DMS79 treated with DMSO at 0.1 percent for 48 hours (cell line): ENCODE measurements at places on chromosomes 4 and X.

GRCh38 chr4:100889401-100889800 is 371.6 kb upstream of the EMCN start:
- no peak for DNase-seq

DNA sequence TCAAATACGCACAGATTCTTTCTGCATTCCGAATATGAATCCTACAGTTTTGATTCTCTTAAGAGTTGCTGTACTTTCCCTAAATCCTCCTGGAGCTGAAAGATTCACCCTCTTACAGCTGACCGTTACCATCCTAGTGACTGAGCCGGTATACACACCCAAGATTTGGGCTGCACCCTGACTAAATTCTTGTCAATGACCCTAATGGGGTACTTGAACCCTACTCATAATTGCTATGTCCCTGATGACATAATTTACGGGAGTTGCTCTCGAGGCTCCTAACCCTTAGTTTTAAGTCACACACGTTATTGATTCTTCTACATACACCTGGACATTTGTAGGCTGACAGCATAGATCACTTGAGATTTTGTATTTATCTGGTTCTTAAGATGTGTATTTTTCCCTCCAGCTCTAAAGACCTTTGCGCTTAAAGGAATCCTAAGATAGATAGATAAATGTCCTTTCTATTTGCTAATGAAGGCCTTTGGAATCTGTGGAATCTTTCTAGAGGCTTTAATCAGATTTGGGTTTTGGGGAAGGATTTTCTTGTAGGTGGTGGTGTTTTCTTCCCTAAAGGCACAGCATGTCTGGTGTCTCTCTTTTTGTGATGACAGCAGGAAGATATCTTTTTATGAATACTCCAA is 37.8 kb downstream of the CLDN34 start:
- no peak for DNase-seq

DNA sequence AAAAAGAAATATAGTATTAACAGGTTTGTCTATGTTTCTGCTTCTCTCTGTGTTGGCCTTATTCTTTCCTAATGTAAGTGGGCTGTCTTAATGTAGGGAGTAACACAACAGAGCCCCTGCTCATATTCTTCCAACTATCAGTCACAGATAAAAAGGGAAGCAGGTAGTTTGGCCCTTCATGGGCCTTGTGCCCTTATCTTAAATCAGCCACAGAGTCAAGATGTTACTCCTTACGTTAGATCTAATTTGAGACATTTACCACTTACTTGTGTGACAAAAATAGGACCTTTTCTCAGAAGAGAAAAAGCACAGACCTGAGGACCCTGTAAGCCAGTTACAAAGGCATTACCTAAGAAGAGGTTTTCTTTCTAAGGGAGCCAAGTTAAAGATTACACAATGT is 589.0 kb downstream of the GRXCR1 start:
- DNase-seq, result no peak

DNA sequence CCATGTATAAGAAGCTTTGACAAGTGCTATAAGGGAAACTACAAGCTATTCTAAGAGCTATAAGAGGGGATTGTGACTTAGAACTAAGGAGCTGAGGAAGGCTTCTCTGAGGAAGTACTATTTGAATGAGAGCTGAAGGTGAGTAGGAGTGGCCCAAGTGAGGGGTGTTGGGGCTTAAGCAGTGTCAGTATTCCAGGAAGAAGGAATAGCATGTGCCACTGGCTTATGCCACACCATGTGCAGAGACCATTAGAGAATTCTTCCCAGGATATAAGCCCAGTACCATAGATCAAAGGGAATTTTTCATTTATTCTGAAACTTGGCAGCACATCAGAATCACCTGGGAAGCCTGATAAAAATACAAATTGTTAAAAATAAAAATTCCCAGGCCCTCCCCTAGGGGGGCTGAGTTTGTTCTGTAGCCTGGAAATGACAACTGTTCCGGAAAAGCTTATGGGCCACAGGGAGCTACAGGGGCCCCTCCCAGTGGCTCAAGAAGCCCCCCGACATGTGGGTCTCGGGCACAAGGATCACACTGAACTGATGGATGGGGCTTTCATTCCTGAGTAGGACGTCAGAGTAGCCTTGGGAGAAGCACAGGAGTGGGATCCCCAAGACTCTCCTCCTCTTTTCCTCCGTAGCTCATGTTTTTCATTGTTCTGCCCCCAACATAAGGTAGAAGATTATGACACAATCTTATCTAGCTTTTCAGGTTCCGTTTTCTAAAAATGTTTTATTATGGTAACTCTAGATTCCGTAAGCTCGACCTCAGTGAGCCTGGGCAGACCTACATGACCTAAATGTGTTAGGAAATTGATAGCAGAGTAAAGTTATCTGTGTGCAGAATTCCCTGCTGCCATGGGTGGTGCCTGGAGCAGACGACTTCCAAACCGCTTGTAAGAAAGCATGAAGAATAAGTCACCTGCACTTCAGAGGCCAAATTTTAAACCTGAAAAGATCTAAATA is 119.3 kb downstream of the AFF1 start:
- DNase-seq, result no peak

GRCh38 chrX:34918856-34919255 is 23.7 kb upstream of the FAM47B start:
- DNase-seq, result no peak

- no peak for DNase-seq
These were observed 69.4 kb upstream of the GUCY1A1 start for GRCh38 chr4:155597281-155597680.

- DNase-seq, result no peak
These were observed 10.4 kb downstream of the RAB9A start for GRCh38 chrX:13699183-13699826.

DNA sequence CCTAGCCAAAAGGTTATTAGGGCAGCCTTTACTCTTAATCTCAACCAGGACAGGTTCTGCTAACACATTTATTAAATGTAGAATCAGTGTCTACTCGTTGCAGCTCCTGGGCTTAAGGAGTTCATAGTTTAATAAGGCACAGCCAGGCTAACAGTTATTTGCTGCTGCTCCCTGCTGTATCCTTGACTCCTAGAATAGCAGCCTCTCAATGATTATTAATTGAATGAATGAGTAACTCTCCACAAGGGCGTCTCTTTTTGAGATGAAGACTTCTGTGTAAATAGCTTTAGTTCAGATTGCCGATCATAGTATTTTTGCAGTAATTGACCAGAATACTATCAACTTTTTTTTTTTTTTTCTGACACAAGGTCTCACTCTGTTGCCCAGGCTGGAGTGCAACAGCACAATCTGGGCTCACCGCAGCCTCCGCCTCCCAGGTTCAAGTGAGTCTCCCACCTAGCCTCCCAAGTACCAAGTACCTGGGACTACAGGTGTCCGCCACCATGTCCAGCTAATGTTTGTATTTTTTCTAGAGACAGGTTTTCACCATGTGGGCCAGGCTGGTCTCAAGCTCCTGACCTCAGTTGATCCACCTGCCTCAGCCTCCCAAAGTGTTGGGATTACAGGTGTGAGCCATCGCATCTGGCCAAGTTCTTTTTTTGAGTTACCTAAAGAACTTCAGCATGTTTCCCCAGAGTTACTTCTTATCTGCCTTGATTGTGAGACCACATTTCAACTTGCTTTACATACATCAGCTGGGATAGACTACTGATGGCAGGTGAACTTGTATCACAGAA is 2.9 kb downstream of the UGDH start:
- DNase-seq, result no peak

DNA sequence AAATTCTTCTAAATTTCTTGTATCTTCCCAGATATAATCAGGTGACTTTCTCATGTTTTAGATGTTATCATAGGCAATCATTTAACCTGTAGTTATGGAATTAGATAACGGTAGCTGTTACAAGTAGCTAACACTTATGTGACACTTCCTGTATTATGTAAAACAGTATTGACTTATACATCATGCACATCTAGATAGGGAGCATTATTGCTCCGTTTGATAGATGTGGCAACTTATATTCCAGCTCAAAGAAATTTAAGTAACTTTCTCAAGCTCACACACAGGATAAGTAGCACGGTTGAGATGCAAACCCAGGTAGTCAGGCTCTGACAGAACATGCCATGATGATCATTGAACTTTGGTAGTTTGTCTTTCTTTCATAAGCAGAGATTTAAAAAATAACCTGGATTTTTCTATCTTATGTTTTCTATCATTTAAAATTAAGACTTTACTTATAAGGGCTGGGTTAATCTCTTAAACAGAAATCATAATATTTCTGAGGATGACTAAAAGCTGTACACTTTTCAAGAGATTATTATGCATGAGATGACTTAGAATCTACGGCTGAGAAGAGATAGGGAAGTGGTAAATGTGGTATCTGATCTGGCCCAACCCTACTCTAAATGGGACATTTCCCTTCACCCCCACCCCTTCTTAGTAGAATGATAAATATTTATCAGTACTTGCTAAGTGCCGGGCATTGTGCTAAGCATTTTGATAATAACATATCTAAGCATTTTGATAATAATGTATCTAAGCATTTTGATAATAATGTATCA is 69.1 kb upstream of the HPGD start:
- DNase-seq, result no peak

DNA sequence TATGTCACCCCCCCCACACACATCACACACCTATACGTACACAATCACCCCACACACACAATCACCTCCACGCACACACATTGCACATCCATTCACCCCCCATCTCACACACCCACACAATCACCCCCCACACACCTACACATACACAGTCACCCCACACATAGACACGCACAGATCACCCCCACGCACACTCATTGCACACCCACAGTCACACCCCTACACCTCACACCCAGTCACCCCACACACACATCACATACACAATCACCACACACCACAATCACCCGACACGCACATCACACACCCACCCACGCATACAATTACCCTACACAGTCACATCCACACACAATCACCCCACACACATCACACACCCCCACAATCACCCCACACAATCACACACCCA is 15.9 kb upstream of the TADA2B start:
- no peak for DNase-seq

GRCh38 chr4:87806520-87806919 is 7.2 kb downstream of the IBSP start:
- no peak for DNase-seq

- no peak for DNase-seq
These were observed 58.1 kb upstream of the SMIM10 start for GRCh38 chrX:134932528-134933217.

DNA sequence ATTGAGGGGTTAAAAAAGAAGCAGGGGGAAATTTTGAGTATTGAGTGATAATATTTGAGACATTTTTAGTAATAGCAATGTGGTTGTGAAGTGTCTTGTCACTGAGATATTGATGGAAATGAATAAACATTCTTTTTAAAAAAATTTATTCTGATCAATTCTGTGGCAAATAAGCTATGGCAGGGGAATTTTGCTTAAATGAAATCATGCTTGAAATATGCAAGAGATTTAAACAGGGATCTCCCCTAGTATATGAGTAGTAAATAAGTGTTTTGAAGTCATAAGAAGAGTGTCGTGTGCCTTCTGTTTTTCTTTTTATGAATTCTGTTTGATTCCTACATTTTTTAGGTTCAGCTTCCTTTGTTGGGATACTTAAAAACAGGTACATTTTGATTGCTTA is 23.2 kb downstream of the IL15 start:
- DNase-seq, result no peak

DNA sequence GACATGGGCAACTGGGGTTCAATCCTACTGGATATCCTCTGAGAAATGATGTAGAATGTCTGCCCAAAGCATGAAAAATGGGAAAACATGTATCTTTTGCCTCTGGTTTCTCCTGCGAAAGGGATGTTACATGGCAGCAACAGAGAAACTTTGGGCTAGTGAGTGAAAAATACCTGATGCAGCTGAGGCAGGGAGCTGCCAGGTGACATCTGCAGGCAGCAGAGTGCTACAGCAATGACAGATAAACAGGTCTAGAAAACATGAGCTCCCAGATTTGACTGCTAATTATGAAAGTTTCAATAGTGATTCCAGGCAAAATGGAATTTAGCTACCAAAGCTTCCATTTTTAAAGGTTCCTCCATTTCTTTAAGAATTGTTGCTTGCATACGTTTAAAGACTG is 4.8 kb upstream of the CXCL1 start:
- peak; percentile 10 for DNase-seq

DNA sequence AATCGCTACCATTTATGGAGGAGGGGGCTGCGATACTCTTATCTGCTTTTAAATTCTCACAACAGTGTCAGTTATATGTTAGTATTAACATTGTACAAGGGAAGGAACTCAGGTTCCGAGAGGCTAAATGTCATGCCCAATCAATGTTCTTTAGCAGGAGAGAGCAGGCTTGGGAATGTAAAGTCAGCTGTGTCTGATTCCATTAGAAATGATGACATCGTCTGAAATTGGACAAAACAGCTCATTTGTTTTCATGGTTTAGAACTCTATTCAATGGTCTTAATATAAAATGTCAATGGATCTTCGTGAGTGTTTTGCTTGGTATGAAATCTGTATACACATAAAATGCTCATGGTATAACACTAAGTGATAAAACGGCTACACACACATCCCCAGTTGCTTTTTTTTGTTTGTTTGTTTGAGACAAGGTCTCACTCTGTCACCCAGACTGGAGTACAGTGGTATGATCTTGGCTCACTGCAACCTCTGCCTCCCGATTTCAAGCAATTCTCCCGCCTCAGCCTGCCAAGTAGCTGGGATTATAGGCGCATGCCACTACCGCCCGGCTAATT is 11.9 kb upstream of the SH3KBP1 start:
- DNase-seq, result no peak

GRCh38 chrX:118497180-118497818 is 1.7 kb downstream of the DOCK11 start:
- no peak for DNase-seq
